NCI-H187 (cell line): ENCODE measurements at places on chromosomes 1 and 21.

- no peak for DNase-seq
Measured at GRCh38 chr1:85289207-85289847, 12.9 kb upstream of the BCL10 start.

DNA sequence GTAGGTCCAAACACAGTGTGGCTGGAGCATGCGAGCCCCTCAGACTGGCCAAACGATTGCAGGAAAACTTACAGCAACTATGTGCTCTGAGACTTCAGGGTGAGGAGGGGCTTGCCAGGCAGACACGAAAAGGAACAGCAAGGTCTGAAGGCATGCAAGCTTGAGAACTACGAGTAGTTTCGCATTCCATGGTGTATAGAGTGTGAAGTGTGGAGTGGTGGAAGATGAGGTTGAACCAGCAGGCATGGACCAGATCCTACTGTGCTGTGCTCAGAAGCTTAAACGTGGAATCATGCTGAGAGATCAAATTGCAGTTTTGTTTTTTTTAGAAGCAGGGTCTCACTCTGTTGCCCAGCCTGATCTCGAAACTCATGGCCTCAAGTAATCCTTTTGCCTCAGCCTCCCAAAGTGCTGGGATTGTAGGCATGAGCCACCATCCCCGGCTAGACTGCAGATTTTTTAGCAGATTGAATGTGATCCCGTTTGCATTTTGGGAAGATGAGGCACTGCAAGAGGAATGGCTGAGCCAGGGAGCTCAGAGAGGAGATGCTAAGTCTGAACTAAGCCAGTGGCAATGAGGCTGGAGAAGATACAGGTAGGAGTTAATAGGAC, 5.1 kb upstream of the TFAP2E start:
- DNase-seq, result no peak

- DNase-seq, result no peak
Measured at GRCh38 chr1:61104220-61104671, 21.9 kb downstream of the NFIA start.

DNA sequence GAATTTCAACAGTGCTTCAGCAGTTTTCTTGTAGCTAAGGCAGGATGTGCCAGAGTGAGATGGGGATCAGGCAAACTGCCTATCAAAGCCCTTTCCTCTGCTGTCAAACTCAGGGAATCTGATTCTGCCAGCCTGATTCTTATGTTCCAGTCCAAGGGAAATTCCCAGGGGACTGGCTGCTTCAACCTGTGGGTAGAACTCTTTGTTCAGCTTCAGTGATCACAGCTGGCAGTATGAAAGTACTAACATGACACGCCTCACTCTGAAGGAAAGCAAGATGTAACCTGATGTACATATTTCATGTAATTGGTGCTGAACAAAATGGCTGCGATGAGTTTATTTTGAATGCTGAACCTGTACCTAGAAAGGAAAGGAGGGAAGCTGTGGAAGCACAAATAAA, 40.1 kb upstream of the SLC5A9 start:
- peak; percentile 88 for DNase-seq

DNA sequence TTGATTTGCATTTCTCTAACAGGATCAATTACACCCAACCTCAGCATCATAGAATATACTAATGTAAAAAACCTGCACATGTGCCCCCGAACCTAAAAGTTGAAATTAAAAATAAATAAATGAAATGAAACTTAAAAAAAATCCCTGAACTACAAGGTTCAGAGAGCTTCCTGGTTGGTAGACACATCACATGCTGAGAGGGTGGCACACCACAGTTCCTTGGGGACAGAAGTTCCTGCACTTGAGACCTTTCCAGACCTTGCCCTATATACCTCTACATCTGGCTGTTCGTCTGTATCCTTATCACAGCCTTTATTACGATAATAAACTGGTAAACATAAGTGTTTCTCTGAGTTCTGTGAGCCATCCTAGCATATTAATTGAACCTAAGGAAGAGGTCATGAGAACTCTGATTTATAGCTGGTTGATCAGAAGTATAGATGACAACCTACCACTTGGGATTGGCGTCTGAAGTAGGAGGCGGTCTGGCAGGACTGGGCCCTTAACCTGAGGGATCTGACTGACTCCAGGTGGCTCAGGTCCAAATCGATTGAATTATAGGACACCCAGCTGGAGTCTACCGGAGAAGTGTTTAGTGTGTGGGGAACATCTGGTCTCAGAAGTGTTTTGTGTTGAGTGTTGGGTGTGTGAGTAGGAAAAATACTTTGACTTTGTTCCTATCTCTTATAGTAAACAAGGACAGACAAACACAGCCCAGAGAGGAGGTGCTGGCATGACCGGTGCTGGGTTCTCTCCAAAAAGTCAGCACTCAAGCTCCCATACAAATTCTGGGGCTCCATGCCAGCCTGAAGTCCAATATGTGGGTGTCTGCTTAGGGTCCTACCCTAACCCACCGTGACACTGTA, 19.0 kb downstream of the C1orf115 start:
- no peak for DNase-seq

GRCh38 chr1:23466423-23466989, 17.5 kb downstream of the ASAP3 start:
- DNase-seq, result no peak

DNA sequence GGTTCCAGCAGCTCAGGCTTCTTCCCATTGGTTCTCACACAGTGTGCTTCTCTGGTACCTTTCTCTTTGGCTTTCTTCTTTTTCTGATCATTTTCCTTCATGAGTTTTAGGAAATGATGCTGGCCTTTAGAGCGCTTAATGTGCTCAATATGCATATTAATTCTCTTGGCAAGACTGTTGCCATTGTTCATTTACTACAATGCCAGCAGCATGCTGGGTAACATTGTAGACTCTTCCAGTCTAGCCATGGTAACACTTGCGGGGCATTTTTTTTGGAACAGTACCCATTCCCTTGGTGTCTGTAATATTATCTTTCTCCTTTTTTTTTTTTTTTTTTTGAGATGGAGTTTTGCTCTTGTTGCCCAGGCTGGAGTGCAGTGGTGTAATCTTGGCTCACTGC, 21.7 kb downstream of the UBE4B start:
- DNase-seq, result no peak

DNA sequence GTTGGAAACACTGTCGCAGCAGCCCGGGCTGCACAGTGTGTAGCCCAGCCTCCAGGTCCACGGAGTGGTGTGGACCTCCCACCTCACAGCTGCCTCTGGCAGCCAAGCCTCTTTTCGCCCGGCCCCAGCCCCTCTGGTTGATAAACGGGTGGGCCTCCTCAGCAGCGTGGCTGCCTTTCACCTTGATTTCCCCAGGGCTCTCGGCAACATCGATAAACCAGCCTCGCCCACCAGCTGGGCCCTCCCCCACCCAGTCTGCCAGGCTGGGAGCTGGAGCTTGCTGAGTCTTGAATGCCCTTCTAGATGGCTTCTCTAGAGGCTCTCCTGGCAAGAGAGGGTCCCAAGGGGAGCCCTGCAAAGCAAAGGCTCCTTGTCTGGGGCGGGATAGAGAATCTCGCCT, 31.0 kb upstream of the LHX4 start:
- DNase-seq, result no peak
